ENCODE measurements at places on chromosomes 3 and 15. TPM values are rescaled to one million over a fixed set of nuclear protein-coding genes. Genes with fewer than 3 reads are reported as not detected.

The IREB2 gene
- total RNA-seq = 21.9 TPM

The CYP1A2 gene
- total RNA-seq = not detected

The GLDN gene
- 0.37 TPM for total RNA-seq

The MANF gene
- 92.9 TPM for total RNA-seq

The GOLGA8B gene
- total RNA-seq = 15.8 TPM

The SNX1 gene
- 40.4 TPM for total RNA-seq

The STRIT1 gene
- not detected for total RNA-seq

The CACNA1D gene
- under 0.01 TPM for total RNA-seq

The FSIP1 gene
- 0.98 TPM for total RNA-seq

The PLA2G4D gene
- total RNA-seq = not detected

The TRH gene
- not detected for total RNA-seq

The LRRC31 gene
- not detected for total RNA-seq

The CLRN1 gene
- not detected for total RNA-seq

The STXBP5L gene
- not detected for total RNA-seq

The PRRT3 gene
- 2.6 TPM for total RNA-seq

The DTWD1 gene
- 27.8 TPM for total RNA-seq

The FBXO40 gene
- total RNA-seq = not detected

The P2RY1 gene
- total RNA-seq = 0.39 TPM

The GALNT15 gene
- 83.7 TPM for total RNA-seq

The HYAL1 gene
- total RNA-seq = 3.7 TPM

The PCLAF gene
- 44.6 TPM for total RNA-seq

The CLDN16 gene
- total RNA-seq = not detected

The CD96 gene
- total RNA-seq = not detected

The NPAP1 gene
- not detected for total RNA-seq

The RAB43 gene
- 5.1 TPM for total RNA-seq

The WHAMM gene
- total RNA-seq = 4.3 TPM

The SLC35A5 gene
- total RNA-seq = 27.6 TPM

The TUSC7 gene
- total RNA-seq = not detected

The IQCH gene
- 3.7 TPM for total RNA-seq

The MAP6D1 gene
- total RNA-seq = 0.73 TPM

The KLHL40 gene
- total RNA-seq = not detected

The COPG1 gene
- total RNA-seq = 336 TPM

The ZMYND10 gene
- 0.20 TPM for total RNA-seq

The PRR20G gene
- not detected for total RNA-seq

The CD200 gene
- not detected for total RNA-seq

The GOLGA8J gene
- total RNA-seq = not detected

The ACTC1 gene
- total RNA-seq = not detected

The GOLGA6L24 gene
- total RNA-seq = not detected

The RPL39L gene
- 28.7 TPM for total RNA-seq

The CTXND1 gene
- not detected for total RNA-seq

The C15orf62 gene
- total RNA-seq = not detected

The TM4SF1 gene
- total RNA-seq = 442 TPM

The STX19 gene
- total RNA-seq = not detected

The KBTBD12 gene
- not detected for total RNA-seq

The SEMA6D gene
- 0.59 TPM for total RNA-seq

The PTH1R gene
- total RNA-seq = 1.1 TPM

The USP3 gene
- total RNA-seq = 46.3 TPM

The SERPINI2 gene
- not detected for total RNA-seq

The GOLGA8S gene
- not detected for total RNA-seq

The SLC24A5 gene
- total RNA-seq = not detected

The FAM81A gene
- 3.3 TPM for total RNA-seq

The CAPN3 gene
- total RNA-seq = 1.5 TPM

The ILDR1 gene
- not detected for total RNA-seq
